Activated CD8-positive, alpha-beta T cell treated with anti-CD3 and anti-CD28 coated beads for 36 hours (primary cell): ENCODE measurements at places on chromosomes 6 and 20. TPM values are rescaled to one million over a fixed set of nuclear protein-coding genes. Genes with fewer than 3 reads are reported as not detected.
A peak's percentile ranks its signal among the peaks of the same experiment; 100 is the strongest.

GRCh38 chr6:86871681-86872080 is 65.6 kb upstream of the HTR1E start:
- DNase-seq = no peak

DNA sequence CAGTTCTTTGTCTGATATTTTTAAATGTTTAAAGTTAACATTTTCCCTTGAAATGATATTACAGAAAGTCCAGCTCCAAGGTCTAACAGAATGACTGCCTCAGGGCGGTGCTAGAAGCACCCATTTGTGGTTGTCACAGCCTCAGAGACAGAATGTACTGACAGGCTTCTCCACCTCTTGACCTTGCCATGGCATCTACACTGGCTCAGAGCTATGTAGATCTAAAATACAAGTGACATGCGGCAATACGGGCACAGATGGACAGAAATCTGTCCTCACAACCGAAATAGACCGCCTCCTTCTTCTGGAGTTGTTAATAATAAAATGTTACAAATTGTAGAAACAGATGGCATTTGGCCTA is 167.2 kb upstream of the THEMIS start:
- no peak for DNase-seq

Gene HLA-DQB1
- 5.3 TPM for total RNA-seq

DNA sequence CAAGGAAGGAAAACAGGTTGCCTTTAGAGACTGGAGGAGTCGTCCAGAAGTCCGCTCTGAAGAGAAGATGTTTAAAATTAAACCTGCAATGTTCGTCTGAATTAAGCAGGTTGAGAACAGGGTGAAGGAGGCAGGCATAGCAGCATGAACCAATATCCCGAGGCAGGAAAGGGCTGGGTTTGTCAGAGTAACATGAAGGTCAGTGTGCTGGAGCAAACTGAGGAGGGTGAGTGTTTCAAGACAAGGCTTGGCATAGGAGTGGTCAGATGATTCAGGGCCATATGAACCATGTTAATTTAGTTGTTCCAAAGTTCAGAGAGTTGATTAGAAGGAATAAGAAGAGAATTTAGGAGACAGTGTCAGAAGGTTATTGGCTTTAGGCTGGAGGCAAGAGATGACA is 93.3 kb downstream of the UTRN start:
- no peak for DNase-seq

GRCh38 chr6:170158296-170159021 is 132.4 kb downstream of the DLL1 start:
- DNase-seq = no peak

DNA sequence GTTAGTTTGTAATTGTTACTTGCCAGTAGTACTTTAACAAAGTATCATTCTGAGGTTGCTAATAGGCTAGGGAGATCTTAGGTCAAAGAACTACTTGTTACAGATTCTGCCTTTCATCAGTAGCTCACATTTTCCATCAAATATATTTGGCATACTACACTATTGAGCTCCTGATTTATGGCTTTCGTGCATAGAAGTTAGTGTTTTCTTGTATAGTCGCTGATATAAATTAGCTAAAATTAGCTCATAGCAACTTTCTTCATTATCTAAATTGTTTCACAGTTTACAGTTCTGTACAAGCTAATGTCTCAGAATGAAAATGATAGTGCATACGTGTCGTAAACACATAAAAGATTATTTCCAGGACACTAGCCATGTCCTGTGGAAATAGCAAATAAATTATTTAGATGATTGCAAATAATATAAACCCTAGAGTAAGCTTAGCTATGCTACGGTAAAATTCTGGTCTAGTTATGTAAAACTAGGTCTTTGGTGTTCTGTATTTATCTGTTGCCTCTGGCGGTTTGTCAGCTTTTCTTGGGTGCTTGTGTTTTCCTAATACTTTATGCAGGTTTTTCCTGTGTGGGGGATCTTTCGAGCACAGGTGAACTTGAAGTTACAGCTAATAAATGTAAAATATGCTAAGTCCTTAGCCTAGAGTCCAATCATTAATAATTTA is 15.1 kb downstream of the PDE7B start:
- DNase-seq = no peak

GRCh38 chr6:142737368-142738034 is 207.5 kb downstream of the HIVEP2 start:
- DNase-seq = no peak

Gene CYP21A2
- 0.27 TPM for total RNA-seq

Gene LY86
- not detected for total RNA-seq

GRCh38 chr20:2314759-2315439 is 19.1 kb downstream of the TGM3 start:
- DNase-seq = no peak

DNA sequence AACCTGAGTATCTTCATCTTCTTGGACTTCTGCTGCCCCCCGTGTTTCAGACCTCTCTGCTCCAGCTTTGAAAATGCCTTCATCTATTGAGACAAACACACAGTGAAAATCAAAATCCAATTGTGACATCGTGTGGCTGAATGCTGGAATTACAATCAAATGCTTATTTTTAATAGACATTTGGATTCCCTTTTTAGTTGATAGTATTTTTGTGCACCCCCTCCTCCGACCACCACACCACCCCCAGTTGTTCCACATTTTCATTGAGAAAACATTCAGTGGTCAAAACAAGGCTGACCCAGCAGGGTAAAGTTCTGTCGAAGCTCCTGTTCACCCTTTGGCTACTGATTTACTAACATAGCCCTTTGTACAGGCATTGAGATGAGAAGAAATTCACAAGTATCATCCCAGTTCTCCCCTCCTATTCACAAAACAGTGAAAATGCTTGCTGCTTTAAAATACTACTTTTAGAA is 79.0 kb downstream of the NRSN1 start:
- peak; percentile 37 for DNase-seq

GRCh38 chr20:50003253-50003656 is 20.5 kb downstream of the SNAI1 start:
- DNase-seq = no peak

Gene ARMC2
- 4.6 TPM for total RNA-seq

Gene ECT2L
- total RNA-seq = not detected

GRCh38 chr20:58360936-58361335 is 28.1 kb upstream of the VAPB start:
- DNase-seq = no peak

GRCh38 chr6:81988446-81988845 is 236.0 kb upstream of the TENT5A start:
- DNase-seq = no peak

DNA sequence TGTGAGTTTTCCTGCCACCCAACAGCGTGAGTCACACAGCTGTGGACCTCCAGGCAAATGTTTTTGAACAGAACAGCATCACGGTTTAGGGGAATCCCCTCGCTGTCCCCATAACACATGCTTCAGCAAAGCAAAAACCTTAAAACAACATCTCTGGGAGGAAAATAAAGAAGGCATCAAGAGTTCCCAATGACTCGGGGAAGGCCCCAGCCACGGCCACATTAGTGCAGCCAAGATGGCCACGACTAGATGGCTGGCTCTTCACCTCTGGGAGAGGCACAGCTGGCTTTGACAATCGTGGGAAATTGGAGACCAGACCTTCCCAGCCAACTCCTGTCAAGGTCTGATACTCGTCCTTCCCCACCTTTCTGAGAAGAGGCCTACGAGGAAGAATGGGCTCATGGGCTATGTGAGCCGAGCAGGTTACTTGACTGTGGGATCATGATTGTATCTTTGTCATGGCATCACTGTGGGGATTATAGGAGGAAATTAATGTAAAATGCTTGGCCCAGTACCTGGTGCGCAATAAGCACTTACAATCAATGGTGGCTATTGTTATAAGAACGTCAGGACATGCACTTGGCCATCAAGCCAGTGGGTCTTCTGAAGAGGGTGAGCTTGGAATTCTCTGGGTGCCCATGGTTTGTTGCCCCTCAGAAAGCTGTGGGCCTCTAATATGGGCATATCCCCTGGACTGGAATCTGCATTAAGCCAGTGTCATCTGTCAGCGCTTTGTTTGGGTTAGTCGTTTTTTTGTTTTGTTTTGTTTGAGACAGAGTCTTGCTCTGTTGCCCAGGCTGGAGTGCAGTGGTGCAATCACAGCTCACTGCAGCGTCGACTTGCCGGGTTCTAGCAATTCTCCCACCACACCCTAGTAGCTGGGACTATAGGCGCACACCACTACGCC is 43.6 kb downstream of the FGD2 start:
- peak; percentile 90 for DNase-seq

DNA sequence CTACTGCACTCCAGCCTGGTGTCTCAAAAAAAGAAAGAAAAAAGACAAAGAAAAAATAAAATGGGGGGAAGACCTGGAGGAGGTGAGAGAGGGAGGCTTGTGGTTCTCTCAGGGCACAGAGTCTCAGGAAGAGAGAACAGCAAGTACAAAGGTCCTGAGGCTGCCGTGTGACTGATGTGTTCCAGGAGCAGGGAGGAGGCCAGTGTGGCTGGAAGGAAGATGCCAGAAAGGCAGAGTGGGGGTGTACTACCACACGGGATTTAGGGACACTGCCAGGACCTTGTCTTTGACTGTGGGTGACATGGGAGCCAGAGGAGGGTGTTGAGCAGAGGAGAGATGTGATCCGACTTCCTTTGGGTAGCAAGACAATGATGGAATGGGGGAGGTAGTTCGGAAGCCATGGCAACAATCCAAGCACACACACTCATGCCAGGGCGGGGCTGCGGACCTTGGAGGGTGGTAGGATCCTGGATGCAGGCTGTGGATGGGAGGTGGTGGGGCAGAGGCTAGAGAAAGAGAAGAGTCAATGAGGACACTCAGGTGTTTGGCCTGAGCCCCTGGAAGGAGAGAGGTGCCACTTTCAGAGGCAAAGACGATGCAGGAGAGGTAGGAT is 136.4 kb upstream of the PTPN1 start:
- DNase-seq = no peak

Gene NR2E1
- not detected for total RNA-seq

Gene CCN6
- not detected for total RNA-seq

GRCh38 chr20:47875297-47876025 is 90.2 kb upstream of the SULF2 start:
- DNase-seq = no peak

Gene TMEM63B
- 12.9 TPM for total RNA-seq

Gene EYS
- not detected for total RNA-seq

GRCh38 chr6:122258839-122259238 is 140.6 kb upstream of the HSF2 start:
- DNase-seq = no peak

DNA sequence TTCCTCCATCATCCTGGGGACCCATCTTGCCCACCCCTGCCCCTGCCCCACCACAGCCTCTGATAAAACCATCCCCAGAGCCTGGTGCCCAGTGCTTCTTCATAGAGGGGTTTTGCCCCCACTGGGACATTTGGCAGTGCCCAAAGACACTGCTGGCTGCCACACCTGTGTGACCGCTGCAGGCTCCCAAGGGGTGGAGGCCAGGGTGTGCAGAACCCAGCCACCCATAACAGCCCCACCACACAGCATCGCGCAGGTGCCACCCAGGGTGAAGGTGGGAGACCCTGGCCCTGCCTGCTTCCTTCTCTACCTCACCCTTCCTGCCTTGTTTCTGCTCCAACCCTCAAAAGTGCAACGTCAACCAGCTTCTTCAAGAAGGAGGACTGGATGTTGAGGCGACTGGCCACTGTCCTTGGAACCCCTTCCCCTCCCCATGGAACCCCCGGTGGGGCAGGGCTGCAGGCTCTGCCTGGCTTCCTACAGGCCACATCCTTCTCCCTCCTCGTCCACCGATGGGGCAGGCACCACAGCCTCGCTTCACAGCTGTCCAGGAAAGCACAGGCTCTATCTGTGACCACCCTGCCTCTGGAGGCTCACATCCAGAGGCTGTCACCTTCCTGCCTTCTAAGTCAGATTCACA is 79.2 kb upstream of the MPC1 start:
- no peak for DNase-seq

DNA sequence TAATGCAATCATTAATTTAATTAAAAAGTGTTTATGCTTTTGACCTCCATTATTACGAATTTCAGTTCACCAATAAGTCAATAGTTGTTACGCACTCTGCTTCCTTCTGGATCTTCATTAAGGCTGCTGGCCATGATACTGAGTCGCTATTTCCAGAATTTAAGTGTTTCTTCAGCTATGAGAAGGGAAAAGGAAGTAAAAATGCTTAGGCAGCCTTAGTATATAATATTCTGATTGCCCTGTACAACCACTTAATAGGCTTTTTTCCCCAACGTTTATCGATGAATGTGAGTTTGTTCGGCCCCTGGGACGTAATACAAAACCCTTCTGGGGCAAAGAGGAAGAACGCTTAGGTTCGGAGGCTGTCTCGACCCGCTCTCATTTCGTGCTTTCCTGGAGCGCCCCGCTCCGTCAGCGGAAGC is 644 bp downstream of the OARD1 start:
- no peak for DNase-seq

- no peak for DNase-seq
Observed at GRCh38 chr6:167750956-167751358, 75.8 kb upstream of the AFDN start.

Gene NNAT
- 0.47 TPM for total RNA-seq

Gene ABT1
- total RNA-seq = 27.7 TPM

DNA sequence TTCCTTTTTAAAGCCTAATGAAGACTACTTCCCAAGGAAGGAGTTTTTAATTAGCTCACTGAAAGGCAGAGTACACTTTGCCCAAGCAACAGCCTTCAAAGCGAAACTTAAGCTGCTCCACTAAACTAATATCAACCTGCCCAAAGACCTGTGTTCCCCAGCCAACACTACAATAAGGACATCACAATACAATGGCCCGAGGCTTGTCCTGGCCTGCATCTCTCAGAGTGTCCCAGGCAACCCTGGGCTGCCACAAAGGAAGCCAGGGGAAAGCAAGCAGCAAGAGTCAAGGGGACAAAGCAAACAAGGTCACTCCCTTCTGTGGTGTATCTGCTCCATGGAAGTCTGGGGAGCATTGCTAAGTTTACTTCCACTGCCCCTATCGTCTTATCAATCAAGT is 52.3 kb downstream of the PIGU start:
- DNase-seq = no peak
